ENCODE measurements at places on chromosomes 3 and 15.

- no peak for DNase-seq
Measured at GRCh38 chr15:39625451-39625850, 44.6 kb downstream of the THBS1 start.

- no peak for DNase-seq
Measured at GRCh38 chr3:67495751-67496150, 158.7 kb downstream of the SUCLG2 start.

- no peak for DNase-seq
Measured at GRCh38 chr3:77279276-77279675, 239.4 kb downstream of the ROBO2 start.

DNA sequence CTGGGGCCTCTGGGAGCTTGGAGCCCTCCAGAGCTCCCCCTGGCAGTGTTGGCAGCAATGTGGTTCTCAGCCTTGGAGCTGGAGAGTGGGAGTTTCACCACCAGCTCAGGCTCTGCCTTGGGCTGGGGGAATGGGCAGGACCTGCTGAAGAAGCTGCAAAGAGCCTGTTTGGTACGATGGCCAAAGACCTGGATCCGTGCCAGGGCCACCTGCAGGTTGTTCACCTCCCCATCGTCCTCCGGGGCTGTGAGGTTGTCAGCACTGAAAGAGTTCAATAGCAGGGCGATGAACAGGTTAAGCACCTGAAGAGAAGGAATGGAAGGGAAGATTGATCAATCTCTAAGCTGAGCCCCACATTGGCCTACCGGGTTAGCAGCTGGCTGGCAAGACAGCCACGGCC, 77.3 kb upstream of the SCN5A start:
- DNase-seq, result no peak

- DNase-seq, result peak; percentile 88
Measured at GRCh38 chr3:5021116-5022092, 42.2 kb downstream of the BHLHE40 start.

- DNase-seq, result peak; percentile 53
Measured at GRCh38 chr3:50338965-50339364, 1.7 kb downstream of the RASSF1 start.

DNA sequence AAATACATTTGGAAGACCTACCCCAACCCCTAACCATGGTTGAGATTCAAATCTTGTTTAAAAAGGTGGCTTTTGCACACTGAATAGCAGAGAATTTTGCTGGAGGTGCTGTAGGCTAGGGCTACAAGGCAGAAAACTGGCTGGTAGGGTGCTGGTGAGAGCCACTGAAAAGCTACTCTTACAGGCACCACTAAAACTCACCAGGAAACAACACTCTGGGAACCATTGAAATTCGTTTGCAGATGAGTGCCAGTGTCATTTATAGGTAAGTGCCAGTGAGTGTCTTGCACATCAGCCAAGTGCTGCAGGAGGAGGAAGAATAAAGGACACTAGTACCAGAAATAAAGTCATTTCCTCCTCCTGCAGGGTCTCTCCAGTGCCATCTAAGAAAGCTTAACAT, 610.2 kb downstream of the ZNF385D start:
- no peak for DNase-seq

- peak; percentile 75 for DNase-seq
Measured at GRCh38 chr3:144085964-144086363, 114.3 kb downstream of the DIPK2A start.

GRCh38 chr3:140924097-140924873, 17.4 kb upstream of the SLC25A36 start:
- DNase-seq, result no peak

GRCh38 chr3:178048768-178049167, 487.5 kb upstream of the KCNMB2 start:
- no peak for DNase-seq

DNA sequence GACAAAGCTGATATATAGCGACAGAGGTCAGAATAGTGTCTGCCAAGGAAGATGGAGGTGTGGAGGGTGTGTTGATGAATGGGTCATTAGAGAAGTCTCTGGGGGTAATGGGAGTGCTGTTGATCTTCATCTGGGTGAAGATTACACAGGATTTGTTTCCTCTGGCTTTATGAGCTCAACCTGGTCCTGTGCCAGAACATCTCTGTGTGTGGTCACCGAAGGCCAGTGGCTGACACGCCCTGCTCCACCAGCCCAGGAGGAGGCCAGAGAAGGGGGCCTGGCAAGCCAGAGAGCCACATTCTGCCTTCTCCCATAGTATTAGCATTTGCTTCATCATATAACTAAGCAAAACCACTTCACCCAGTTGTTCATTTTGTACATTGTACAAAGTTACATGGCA, 121.1 kb downstream of the ZNF621 start:
- DNase-seq, result no peak

DNA sequence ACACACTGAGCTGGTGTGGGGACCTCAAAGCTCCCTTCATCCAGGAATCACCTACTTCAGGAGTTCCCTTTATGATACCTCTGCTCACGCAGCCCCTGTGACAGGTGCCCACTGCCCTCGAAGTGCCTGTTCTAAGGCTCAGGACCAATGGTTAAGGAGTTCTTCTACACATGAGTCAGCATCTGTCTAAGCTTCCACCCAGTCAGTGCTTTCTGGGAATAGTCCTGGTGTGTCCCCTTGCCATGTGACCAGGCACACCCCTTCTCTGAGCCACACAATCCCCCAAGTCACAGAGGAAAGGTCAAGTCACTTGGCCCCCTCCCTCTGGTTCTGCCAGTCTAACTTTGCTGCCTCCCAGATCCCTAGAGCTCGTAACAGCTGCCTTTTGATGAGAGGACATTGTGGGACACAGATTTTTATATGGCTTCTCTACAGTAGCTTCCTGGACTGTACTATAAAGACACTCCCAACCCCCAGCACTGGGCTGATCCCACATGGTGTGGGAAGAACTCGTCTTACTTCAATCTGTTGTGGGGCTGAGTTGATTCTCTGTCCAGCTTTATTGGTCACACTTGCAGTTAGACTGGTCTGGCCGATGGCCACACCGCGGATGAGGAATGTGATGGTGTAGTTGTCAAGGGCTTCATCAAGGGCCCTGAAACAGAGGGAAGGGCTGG, 78.8 kb downstream of the NUP210 start:
- DNase-seq, result no peak

DNA sequence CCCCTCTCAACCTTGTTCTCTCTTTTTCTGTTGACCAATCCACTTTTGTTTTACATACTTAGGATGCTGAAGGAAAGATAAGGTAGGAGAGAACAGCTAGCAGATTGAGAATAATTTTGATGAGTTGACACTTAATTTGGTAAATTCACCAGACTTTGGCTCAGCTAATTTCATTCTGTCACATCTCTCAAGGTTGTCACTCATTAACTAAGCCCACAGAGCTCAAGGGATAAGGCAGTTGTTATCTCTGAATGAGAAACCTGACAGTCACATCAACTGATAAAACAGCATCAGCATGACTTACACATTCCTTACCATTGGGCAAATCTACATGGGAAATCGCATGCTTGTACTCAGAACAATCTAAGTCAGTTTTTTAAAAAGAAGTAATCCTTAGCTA, 591.4 kb downstream of the NLGN1 start:
- DNase-seq, result no peak

DNA sequence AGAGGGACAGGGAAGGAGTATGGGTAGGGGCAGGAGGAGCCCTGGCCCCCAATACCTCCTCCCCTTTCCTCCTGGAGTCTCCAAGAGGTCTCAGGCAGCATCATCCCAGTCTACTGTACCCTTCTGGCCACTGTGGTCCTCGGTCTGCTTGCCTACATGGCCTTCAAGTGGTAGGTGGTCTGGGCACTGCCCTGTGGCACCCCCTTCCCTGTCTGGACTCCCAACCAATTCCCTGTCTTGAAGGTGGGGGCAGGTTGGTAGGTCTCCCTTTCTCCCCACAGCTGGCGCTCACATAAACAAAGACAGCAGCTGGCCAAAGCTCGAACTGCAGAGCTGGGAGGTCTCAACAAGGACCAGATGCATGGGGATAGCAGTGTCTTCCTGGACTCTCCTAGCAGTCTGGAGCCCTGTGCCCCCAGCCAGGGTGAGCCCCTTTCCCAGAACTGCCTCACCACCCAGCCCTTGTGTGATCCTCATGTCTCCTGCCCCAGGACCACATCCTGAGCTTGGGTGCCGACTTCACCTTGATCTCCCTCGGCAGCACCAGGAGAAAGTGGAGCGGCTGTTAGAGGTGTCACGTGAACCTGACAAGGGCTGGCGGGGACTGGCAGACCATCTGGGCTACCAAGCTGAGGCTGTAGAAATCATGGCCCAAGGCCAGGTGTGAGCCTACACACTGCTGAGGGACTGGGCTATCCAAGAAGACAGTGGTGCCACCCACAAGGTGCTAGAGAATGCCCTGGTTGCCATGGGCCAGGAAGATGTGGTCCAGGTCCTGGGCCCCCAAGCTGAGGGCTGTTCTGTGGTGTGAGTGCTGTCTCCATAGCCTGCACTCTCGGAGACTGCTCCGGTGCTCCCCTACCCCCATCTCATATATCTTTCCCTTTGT, 33.1 kb downstream of the NBEAL2 start:
- DNase-seq, result no peak

- DNase-seq, result peak; percentile 79
Measured at GRCh38 chr3:10224794-10225665, 23.2 kb upstream of the TATDN2 start.

DNA sequence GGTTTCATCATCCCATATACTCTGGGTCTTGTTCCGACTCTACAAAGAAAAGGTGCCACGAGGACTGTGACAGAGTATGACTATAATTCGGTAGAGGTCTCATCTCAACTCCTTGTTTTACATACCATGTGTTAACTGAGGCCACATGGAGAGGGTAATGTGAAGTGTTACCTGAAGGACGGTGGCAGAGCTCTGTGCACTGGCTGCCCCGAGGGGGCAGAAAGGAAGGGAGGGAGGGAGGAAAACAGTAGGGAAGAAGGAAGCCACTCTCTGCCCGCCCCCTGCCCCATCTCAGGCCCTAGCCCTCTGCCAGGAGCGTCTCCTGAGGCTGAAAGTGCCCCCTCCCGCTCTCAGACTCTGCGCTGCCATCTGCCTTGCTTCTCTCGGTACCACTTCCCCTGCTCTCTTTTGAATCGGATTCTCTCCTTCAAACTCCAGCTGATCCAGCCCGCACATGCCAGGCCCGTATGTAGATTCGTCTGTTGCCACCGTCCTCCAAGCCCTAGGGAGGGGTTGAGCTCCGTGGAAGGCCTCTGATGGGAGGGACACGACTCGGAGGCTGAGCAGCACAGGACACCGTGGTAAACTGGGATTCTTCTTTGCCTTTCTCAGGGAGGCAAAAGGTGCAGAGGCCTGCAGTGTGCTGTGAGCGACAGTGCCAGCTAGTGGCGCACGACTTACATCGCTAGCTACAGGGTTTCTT, 70.5 kb upstream of the ATP10A start:
- DNase-seq, result peak; percentile 75

GRCh38 chr3:174541708-174542315, 317.3 kb upstream of the NAALADL2 start:
- DNase-seq, result no peak

GRCh38 chr3:74921676-74922075, 307.2 kb upstream of the CNTN3 start:
- DNase-seq, result no peak

- peak; percentile 71 for DNase-seq
Measured at GRCh38 chr3:184289426-184289938, 9.6 kb upstream of the PSMD2 start.

- DNase-seq, result no peak
Measured at GRCh38 chr15:25543196-25543595, 104.4 kb upstream of the UBE3A start.

GRCh38 chr15:101017093-101017754, 98.1 kb downstream of the LRRK1 start:
- no peak for DNase-seq

DNA sequence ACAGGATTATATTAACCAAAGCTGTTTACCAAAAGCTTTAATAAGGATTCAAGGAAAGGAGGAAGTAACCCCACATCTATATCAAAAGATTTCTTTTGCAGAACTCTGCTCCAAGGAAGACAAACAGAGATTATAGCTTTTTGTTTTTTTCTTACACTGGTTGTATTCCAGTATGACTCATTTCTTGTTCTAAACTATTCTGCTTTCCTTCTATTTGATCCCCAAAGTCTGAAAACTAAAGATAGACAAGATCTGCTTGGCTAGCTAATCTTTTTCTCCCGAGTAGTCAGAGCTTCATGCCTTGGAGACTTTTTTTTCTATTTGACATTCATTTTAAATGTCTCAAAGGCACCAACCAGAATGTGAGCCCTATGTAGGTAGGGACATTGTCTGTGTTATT, 36.8 kb upstream of the FRMD5 start:
- no peak for DNase-seq

DNA sequence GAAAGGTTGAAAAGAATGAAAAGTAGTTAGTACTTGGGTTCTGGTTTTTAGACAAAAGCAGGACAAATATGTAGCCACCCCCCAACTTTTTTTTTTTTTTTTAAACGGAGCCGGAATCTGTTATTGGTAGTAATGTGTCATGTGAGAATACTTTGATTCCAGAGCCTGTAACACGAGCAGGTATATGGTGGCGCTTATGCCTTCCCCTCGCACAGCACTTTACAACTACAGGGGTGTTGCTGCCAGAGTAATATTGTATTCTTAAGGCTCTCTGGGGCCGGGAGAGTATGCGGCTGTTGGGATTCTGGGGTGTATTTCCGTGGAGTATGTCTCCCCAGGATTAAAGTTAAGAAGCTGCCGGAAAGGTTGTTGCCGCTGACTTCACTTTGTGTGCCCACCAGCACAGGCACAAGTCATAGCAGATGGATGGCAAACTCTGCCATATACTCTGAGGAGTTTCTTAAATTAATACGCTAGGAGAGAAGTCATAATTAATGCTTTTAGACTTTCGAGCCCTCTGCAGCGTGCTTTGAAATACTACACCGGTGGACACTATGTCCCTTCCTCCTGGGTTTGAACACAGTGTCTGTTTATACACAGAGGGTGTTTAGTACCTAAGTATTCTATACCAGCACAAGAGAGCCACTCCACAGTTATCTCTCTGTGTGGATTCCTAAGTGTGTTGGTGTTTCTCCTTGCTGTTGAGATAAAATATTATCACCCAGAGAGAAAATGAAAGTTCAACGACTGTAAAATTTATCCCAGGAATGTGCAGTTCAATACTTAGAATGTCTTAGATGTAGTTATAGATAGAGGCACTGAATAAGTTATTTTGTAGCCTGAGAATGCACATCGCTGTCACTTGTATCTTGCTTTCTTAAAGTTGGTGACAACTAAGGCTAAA, 1.4 kb downstream of the MBNL1 start:
- DNase-seq, result peak; percentile 44
